ENCODE measurements at places on chromosomes 1 and 21. TPM values are rescaled to one million over a fixed set of nuclear protein-coding genes. Genes with fewer than 3 reads are reported as not detected.

Gene UBE2U
- not detected for total RNA-seq

Gene APCS
- not detected for total RNA-seq

Gene PLPPR4
- not detected for total RNA-seq

Gene PRAMEF17
- not detected for total RNA-seq

Gene FMO3
- total RNA-seq: not detected

Gene DISP1
- total RNA-seq: 1.8 TPM

Gene FAM131C
- 16.5 TPM for total RNA-seq

Gene CLEC20A
- total RNA-seq: not detected

Gene KRTAP11-1
- not detected for total RNA-seq

Gene NOS1AP
- 0.43 TPM for total RNA-seq

Gene TADA1
- total RNA-seq: 12.0 TPM

Gene CELA3B
- not detected for total RNA-seq

Gene PLA2G2D
- total RNA-seq: not detected

Gene OLFML3
- 3.7 TPM for total RNA-seq

Gene PTPRC
- 0.01 TPM for total RNA-seq

Gene SDC3
- total RNA-seq: 10.3 TPM

Gene CHI3L1
- not detected for total RNA-seq

Gene TMEM61
- 0.34 TPM for total RNA-seq

Gene TNFRSF25
- total RNA-seq: 2.3 TPM

Gene KANK4
- 0.48 TPM for total RNA-seq

Gene HEYL
- 3.1 TPM for total RNA-seq

Gene IFNAR2
- total RNA-seq: 19.4 TPM

Gene GPR157
- 5.3 TPM for total RNA-seq

Gene SDCCAG8
- 39.4 TPM for total RNA-seq

Gene PDPN
- total RNA-seq: not detected

Gene RAB42
- total RNA-seq: 2.3 TPM

Gene FMO5
- 0.27 TPM for total RNA-seq

Gene KCNE1
- total RNA-seq: not detected

Gene ASCL5
- total RNA-seq: 0.08 TPM

Gene SERTAD4
- total RNA-seq: 1.1 TPM

Gene PCAT6
- total RNA-seq: 2.5 TPM

Gene WNT2B
- total RNA-seq: 0.24 TPM

Gene PKP1
- not detected for total RNA-seq

Gene TMEM201
- 14.7 TPM for total RNA-seq

Gene SEC16B
- total RNA-seq: 0.72 TPM

Gene DDAH1
- total RNA-seq: 6.9 TPM

Gene DNAJC28
- 0.10 TPM for total RNA-seq

All from A549 treated with CpdA at 1 μM for 4 hours (cell line).